Activated naive CD4-positive, alpha-beta T cell treated with anti-CD3 and anti-CD28 coated beads for 36 hours (primary cell): ENCODE measurements at places on chromosomes 11 and 22. TPM values are rescaled to one million over a fixed set of nuclear protein-coding genes. Genes with fewer than 3 reads are reported as not detected.
A peak's percentile ranks its signal among the peaks of the same experiment; 100 is the strongest.

GRCh38 chr11:83166193-83166866 is 9.4 kb downstream of the PCF11 start:
- H3K4me1 ChIP-seq = peaks cover 66% of the 10 kb centered on the region
- H3K36me3 ChIP-seq = peaks cover 57% of the 10 kb centered on the region
- peak overlapping the region; percentile 6 for H3K27ac ChIP-seq
- no peak overlapping the region for H3K4me3 ChIP-seq

DNA sequence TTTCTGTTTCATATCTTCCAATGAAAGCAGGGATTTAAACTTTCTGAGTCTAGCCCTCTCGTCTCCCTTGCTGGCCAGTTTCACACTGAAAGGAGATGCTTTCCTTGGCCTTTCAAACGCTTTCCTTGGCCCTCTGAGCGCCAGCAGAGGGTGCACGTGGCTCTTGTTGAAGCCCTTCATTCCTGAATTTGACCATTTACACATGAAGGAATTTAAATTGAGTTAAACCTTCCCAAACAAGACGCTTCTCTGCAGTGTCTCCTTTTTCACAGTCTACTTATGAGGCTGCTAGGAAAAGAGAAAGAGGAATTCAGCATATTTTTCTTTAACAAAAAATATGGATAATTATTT is 21.6 kb downstream of the NNMT start:
- H3K27ac ChIP-seq = no peak overlapping the region
- no peaks in the 10 kb centered on the region for H3K36me3 ChIP-seq
- peak; percentile 20 for DNase-seq
- no peaks in the 10 kb centered on the region for H3K27me3 ChIP-seq
- H3K4me3 ChIP-seq = no peak overlapping the region

- H3K4me1 ChIP-seq = no peaks in the 10 kb centered on the region
- no peak overlapping the region for H3K27ac ChIP-seq
- H3K36me3 ChIP-seq = peaks cover 18% of the 10 kb centered on the region
- no peaks in the 10 kb centered on the region for H3K27me3 ChIP-seq
These were observed 19.3 kb downstream of the HPS4 start for GRCh38 chr22:26464312-26464711.

DNA sequence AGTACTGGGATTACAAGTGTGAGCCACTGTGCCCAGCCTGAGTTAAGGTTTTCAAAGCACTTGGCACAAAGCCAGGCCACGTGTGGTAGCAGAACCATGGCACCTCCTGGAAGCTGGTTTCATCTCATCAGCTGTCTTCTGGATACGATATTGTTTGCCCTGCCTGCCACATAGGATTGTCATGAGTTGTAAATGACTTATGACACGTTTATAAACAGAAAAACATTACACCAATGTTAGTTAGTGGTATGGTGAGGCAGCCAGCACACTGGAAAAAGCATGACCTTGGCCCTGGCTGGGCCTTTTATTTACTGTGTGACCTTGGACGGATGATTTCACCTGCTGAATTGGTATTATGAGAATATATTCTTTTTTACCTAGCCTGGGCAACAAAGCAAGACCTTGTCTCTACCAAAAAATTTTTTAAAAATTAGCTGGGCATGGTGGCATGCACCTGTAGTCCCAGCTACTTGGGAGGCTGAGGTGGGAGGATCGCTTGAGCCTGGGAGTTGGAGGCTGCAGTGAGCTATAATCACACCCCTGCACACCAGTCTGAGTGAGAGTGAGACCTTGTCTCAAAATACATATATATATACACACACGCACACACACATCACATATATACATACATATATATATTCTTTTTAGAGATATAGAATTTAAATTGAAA is 24.0 kb upstream of the MYH9 start:
- H3K27me3 ChIP-seq = no peaks in the 10 kb centered on the region
- DNase-seq = peak; percentile 61
- H3K4me3 ChIP-seq = no peak overlapping the region
- no peaks in the 10 kb centered on the region for H3K36me3 ChIP-seq

- peaks cover 69% of the 10 kb centered on the region for H3K4me1 ChIP-seq
- H3K36me3 ChIP-seq = peaks cover 21% of the 10 kb centered on the region
- peak overlapping the region; percentile 87 for H3K27ac ChIP-seq
- H3K4me3 ChIP-seq = peak overlapping the region; percentile 74
These were observed 88.4 kb upstream of the CD44 start for GRCh38 chr11:35050541-35050995.

GRCh38 chr11:133576351-133576750 is 44.0 kb upstream of the OPCML start:
- no peaks in the 10 kb centered on the region for H3K36me3 ChIP-seq
- H3K4me3 ChIP-seq = no peak overlapping the region
- H3K27ac ChIP-seq = no peak overlapping the region
- DNase-seq = no peak
- H3K27me3 ChIP-seq = peaks cover 14% of the 10 kb centered on the region

GRCh38 chr11:15006139-15006759 is 34.1 kb upstream of the CALCA start:
- H3K27ac ChIP-seq = no peak overlapping the region
- peak; percentile 10 for DNase-seq
- no peaks in the 10 kb centered on the region for H3K36me3 ChIP-seq
- H3K27me3 ChIP-seq = peaks cover 27% of the 10 kb centered on the region
- H3K4me1 ChIP-seq = no peaks in the 10 kb centered on the region
- H3K4me3 ChIP-seq = no peak overlapping the region

GRCh38 chr11:125072218-125072960 is 9.3 kb downstream of the SLC37A2 start:
- DNase-seq = no peak
- no peak overlapping the region for H3K27ac ChIP-seq
- H3K27me3 ChIP-seq = peaks cover 29% of the 10 kb centered on the region
- H3K4me1 ChIP-seq = peaks cover 2% of the 10 kb centered on the region
- no peaks in the 10 kb centered on the region for H3K36me3 ChIP-seq

GRCh38 chr11:55895216-55895615 is 12.1 kb downstream of the TRIM51 start:
- H3K36me3 ChIP-seq = no peaks in the 10 kb centered on the region
- no peaks in the 10 kb centered on the region for H3K27me3 ChIP-seq
- DNase-seq = no peak
- H3K4me3 ChIP-seq = no peak overlapping the region
- H3K4me1 ChIP-seq = no peaks in the 10 kb centered on the region

GRCh38 chr22:18987765-18988164 is 51.7 kb upstream of the PRODH start:
- no peaks in the 10 kb centered on the region for H3K4me1 ChIP-seq
- DNase-seq = peak; percentile 31
- peaks cover 3% of the 10 kb centered on the region for H3K27me3 ChIP-seq
- H3K27ac ChIP-seq = no peak overlapping the region
- H3K36me3 ChIP-seq = no peaks in the 10 kb centered on the region
- no peak overlapping the region for H3K4me3 ChIP-seq

- no peaks in the 10 kb centered on the region for H3K27me3 ChIP-seq
- H3K27ac ChIP-seq = no peak overlapping the region
- no peak for DNase-seq
- H3K4me1 ChIP-seq = peaks cover 16% of the 10 kb centered on the region
- no peaks in the 10 kb centered on the region for H3K36me3 ChIP-seq
These were observed 41.2 kb upstream of the KLHL35 start for GRCh38 chr11:75474240-75474639.

GRCh38 chr11:75147875-75148263 is 3.0 kb upstream of the SLCO2B1 start:
- DNase-seq = no peak
- no peaks in the 10 kb centered on the region for H3K36me3 ChIP-seq
- H3K27me3 ChIP-seq = no peaks in the 10 kb centered on the region

- DNase-seq = no peak
- H3K4me1 ChIP-seq = no peaks in the 10 kb centered on the region
- peaks cover 25% of the 10 kb centered on the region for H3K36me3 ChIP-seq
- H3K4me3 ChIP-seq = no peak overlapping the region
- no peaks in the 10 kb centered on the region for H3K27me3 ChIP-seq
- H3K27ac ChIP-seq = no peak overlapping the region
These were observed 139.2 kb downstream of the CRYBB2 start for GRCh38 chr22:25358421-25359170.

DNA sequence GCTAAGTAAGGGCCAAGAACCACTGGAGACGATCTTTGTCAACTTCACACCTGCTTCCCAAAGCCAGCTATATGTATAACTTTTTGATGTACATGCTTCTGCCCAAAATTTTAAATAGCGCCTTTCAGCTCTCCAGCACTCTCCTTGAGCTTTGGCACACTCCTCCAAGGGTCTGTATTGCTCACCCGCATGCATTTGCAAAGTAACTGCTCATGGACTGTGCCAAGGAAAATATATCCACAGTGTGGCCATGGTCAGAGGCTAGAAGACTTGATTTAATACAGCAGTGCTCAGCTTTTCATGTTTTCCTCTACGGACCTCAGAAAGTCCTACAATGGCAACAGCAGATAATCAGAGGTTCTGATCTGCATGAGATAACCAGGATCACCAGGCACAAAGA is 550.1 kb downstream of the SOX6 start:
- no peaks in the 10 kb centered on the region for H3K27me3 ChIP-seq
- no peaks in the 10 kb centered on the region for H3K36me3 ChIP-seq
- H3K27ac ChIP-seq = no peak overlapping the region

DNA sequence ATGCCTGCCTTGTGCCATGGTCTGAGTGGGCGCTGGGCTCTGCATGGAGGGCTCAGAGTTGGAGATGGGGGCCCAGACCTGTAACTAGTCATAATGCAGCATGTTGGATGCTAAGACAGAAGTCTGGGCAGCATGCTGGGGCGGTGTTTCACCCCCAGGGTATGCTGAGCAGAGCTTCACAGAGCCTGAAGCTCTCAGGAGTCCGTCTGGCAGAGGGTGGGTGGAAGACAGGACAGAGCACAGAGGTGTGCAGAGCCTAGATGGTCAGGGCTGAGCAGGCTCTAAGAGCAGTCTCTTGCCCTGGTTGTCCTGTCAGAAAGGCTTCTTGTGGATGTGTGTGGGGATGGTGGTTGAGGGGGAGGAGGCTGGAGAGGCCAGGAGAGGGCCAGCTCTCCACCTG is 7.2 kb downstream of the TAF6L start:
- H3K4me1 ChIP-seq = peaks cover 11% of the 10 kb centered on the region
- H3K27me3 ChIP-seq = no peaks in the 10 kb centered on the region
- H3K4me3 ChIP-seq = no peak overlapping the region
- H3K27ac ChIP-seq = peak overlapping the region; percentile 66
- peaks cover 13% of the 10 kb centered on the region for H3K36me3 ChIP-seq

The KIRREL3 gene
- not detected for total RNA-seq

The CD3G gene
- total RNA-seq = 106 TPM

The VPREB1 gene
- total RNA-seq = not detected

The SHISAL1 gene
- total RNA-seq = not detected

The MMP12 gene
- not detected for total RNA-seq

The DESI1 gene
- total RNA-seq = 64.8 TPM

The DRICH1 gene
- total RNA-seq = not detected

The KCNK4 gene
- total RNA-seq = not detected

The HBG2 gene
- not detected for total RNA-seq

The INPP5J gene
- total RNA-seq = 0.12 TPM
